Activated CD4-positive, alpha-beta T cell treated with anti-CD3 and anti-CD28 coated beads, Interleukin-2, amount 10 ng/mL, durations not matched to agents 7 days and 5 days (primary cell): ENCODE measurements at places on chromosomes 7 and 10. TPM values are rescaled to one million over a fixed set of nuclear protein-coding genes. Genes with fewer than 3 reads are reported as not detected.

GDF2 gene
- not detected for total RNA-seq

- DNase-seq = no peak
These were observed 11.1 kb downstream of the KAZALD1 start for GRCh38 chr10:101072923-101073322.

DNA sequence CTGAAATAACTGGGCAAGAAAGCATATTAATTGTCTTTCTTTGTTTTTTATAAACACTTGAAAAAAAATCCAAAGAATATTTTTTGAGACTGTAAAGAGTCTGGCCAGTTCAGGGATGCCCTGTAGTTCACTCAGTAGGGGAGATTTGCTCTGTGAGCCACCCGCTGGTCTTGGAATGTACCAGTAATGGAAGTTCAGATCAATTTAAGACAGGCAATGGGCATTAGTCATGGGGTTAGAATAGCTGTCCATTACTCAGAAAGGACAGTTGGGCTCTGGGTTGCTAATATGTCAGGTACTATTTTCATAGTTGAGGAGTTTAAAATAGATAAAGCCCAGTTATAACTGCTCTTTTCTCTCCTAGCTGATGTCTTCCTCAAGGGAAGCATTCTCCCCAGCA is 38.7 kb downstream of the A1CF start:
- DNase-seq = no peak

GRCh38 chr7:3028071-3028757 is 15.5 kb downstream of the CARD11 start:
- DNase-seq = no peak

POU6F2 gene
- total RNA-seq = 0.12 TPM

DNA sequence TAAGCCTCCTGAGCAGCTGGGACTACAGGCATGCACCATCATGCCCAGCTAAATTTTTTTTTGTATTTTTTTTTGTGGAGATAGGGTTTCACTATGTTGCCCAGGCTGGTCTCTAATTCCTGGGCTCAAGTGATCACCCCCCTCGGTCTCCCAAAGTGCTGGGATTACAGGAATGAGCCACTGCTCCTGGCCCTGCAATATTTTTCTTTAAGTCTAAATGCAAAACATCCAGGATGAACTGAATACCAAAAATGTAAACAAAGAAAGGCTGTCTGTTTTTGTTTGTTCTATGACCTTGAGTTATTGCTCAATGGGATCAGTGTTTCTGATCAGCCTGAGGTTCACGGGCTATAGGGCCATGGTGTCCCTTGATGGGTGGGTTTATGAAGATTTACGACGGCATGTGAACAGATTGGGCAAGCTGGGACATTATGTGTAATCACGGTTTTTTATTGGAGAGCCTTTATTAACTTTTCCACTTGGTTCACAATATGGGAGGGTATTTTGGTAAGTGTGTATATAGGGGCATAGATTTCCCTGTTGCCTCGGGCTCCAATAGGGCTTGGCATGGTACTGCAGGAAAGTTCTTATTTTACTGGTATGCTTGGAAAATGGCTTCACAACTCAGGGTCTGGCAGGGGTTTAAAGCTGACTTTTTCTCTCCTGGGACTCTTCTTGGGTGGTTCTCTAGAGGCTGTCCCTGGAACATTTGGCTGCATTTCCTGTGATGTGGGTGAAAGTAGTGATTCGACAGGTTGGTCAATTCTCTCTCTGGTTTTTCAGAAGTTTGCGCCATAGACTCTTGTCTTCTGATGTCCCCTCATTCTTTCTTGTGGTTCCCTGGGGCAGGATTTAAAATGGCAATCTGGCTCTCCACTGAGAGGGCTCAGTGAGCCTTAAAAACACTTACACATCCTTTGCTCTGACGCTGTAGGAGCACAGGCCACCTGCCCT is 41.6 kb downstream of the MRPS33 start:
- no peak for DNase-seq

GRCh38 chr10:60463746-60464145 is 74.1 kb upstream of the ANK3 start:
- no peak for DNase-seq

CPA2 gene
- total RNA-seq = not detected

DNA sequence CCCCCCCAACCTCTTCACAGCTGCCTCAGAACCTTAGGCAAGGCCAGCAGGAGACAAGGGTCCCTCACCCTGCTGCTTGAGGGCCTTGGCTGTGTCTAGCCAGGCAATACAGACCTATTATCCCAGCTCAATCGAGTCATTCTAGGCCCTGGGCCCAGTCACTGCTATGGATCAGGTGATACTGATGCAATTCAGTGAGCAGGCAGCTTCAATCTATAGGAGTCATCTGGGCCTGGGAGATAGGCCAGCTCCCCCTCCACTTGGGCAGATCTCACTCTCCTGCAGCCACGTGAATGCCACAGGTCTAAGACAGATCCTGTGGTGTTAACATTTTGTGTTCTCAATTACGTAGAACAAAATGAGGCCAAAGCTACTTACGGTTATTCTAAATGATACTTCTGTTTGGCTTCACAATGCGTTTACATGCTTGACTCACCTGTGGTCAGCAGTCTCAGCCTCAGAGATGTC is 68.0 kb upstream of the LRRC4 start:
- DNase-seq = no peak

KIAA1217 gene
- total RNA-seq = 0.32 TPM

ELOVL3 gene
- not detected for total RNA-seq

- no peak for DNase-seq
These were observed 11.7 kb downstream of the RPA3 start for GRCh38 chr7:7706556-7707172.

DNA sequence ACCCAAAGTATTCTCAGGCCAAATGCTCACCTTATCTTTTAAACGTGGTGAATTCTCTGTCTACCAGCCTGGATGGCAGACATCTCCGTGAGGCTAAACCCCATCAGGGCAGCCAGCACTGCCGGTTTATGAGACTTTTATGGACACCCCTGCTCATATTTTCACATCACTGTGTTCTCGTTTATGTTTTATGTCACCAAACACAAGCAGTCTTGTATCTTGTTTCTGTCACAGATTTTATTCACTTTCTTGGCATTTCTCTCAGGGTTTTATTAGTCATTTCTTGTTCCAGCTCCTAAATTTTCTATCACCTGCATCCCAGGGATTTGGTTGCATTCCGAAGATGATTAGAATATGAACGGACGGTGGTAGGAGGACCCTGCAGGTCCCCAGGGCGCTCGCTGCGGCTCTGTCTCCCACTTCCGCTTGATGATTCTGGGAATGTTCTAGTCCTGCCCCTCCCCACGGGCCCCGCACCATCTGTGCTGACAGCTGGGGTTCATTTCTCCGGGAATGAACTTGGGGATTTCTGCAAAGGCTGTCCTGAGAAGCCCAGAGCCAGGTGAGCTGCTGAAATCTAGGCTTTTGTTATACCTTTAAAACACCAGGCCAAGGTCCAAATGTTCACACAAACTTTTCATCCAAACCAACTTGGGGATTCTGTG is 217.6 kb downstream of the GFRA1 start:
- DNase-seq = no peak

ZCCHC24 gene
- total RNA-seq = 0.52 TPM

- no peak for DNase-seq
These were observed 47.8 kb upstream of the PCLO start for GRCh38 chr7:83210479-83210878.

AOAH gene
- total RNA-seq = 14.4 TPM

GRCh38 chr7:45910855-45911254 is 10.2 kb downstream of the IGFBP3 start:
- DNase-seq = no peak

MINDY4 gene
- total RNA-seq = 1.8 TPM

GRCh38 chr10:28722065-28722803 is 44.9 kb downstream of the BAMBI start:
- DNase-seq = no peak
